ENCODE measurements at places on chromosomes 11 and 22.

- DNase-seq: no peak
These were observed 1.8 kb downstream of the SCUBE2 start for GRCh38 chr11:9089636-9090035.

- DNase-seq: no peak
These were observed 49.8 kb upstream of the LMO2 start for GRCh38 chr11:33941637-33942160.

DNA sequence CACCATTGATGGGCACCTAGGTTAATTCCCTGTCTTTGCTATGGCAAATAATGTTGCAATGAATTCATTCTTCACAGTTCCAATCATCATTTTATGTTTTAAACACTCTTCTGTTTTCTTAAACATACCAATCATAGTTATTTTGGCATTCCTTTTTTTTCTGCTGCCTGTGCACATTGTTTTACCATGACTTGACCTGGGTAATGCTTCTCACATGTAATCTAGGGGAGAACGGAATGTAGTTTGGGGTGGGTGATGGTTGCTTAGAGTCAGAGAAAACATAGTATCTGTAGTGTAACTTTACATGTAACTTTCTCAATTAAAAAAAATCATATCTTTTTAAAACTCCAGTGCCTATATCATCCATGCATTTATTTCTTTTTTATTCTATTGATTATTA is 1945.3 kb upstream of the RAG2 start:
- DNase-seq: no peak

- DNase-seq: no peak
These were observed 195.8 kb downstream of the MAML2 start for GRCh38 chr11:96147186-96147585.

DNA sequence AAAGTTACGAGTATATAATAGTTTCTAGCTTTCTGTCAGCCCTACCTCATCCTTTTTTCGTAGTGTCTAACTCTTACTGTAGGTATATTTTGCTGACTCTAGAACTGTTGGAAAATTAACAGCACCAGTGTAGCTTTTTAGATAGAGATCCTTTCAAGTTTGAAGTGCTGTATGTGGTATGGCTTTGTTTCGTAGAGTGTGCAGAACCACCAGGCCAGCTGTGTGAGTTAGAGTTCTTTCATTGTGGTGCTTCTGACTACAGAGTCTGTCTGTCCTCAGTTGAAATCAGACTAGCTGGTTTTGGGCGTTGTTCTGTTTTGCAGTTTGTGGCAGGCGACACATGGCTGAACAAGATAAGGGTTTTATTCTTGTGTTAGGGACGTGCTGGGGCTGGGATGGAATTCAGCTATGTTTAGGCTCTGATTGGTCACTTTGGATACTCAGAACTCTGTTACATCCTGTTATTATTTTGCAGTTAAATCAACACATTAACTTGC is 3.2 kb downstream of the ARHGEF12 start:
- no peak for DNase-seq

GRCh38 chr11:25758145-25758661 is 573.7 kb upstream of the ANO3 start:
- DNase-seq: no peak

- DNase-seq: no peak
These were observed 31.9 kb downstream of the RRAS2 start for GRCh38 chr11:14327116-14327515.

DNA sequence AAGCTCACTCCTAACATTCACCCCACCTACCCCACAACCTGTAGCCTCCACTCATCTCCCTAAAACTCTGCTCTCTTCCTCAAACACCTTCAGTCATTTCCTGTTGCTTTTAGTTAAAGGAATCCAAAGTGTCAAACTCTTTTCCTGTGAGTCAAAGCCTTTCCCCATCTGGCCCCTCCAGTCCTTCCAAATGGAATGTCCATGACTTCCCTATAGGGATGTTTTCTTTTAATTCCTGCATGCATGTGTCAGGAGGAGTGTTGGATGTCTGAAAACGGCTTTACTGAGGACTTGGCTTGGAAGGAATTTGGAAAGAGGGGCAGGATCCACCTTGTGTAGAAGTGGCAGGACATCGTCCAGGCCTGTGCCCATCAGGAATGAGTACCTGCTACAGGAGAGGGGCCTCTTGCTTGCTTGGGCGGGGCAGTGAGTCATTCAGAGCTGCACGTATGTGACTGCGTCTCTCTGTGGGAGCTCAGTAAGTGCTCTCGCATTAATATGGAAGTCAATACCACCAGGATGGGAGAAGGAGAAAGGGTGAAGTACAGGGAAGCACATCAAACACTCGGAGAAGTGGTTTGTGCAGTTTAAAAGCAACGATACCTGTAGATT is 491.9 kb downstream of the OPCML start:
- DNase-seq: no peak

- DNase-seq: no peak
These were observed 628.2 kb upstream of the CADM1 start for GRCh38 chr11:116132273-116132978.

- no peak for DNase-seq
These were observed 96.4 kb upstream of the SESN3 start for GRCh38 chr11:95327273-95327948.

DNA sequence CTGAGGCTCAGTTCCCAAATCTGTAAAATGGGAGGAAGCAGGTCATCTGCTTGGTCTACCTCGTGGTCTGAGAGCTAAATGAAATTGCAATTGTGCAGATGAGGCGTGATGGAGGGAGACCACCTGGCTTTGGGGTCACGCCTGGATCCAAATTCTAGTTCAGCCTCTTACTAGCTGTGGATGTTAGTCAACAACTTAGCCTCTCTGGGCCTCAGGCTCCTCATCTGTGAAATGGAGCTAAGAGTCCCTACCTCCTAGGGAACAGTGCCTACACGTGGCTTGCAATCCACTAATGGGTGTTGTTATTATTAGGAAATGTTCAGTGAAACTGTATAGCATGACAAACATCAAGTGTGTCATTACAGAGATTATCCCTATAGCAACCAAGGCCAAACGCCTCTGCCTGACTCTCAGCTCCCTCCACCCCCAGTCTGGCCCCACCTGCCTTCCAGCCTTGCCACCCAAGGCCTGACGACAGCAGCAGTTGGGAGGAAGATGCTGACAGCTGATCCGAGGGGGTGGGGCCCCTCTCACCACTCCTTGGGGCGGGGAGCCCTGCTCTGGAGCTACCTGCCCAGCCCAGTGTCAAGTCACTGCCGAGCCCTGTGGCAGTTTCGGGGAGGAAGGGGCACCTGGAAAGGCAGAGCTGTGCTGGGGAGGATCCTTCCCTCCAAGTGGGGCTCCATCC is 1.7 kb upstream of the RHOD start:
- DNase-seq: no peak

GRCh38 chr11:73752216-73752867 is 8.5 kb downstream of the RAB6A start:
- DNase-seq: no peak
